Effector memory CD4-positive, alpha-beta T cell (primary cell): ENCODE measurements at places on chromosomes 6 and 20.

DNA sequence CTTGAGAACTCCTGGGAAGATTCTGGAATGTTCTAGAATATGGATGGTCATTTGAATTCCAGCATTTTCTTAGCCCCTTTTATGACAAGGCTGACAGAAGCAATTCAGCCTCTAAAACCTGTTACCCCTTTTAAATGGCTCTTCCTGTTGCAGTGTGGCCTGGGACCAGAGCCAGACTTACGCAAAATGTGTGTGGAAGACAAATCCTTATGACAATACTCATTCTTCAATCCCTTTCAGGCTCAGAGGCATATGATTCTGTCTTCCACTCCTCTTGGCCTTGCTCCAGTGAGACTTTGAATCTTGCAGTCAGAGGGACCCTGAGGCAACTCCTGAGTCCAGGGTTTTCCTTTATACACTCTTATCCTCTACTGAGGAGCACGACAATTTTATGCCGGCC lies 287.0 kb downstream of the CLIC5 start:
- no peak for DNase-seq

- DNase-seq: no peak
Measured at GRCh38 chr6:126377594-126378153, 37.8 kb downstream of the CENPW start.

DNA sequence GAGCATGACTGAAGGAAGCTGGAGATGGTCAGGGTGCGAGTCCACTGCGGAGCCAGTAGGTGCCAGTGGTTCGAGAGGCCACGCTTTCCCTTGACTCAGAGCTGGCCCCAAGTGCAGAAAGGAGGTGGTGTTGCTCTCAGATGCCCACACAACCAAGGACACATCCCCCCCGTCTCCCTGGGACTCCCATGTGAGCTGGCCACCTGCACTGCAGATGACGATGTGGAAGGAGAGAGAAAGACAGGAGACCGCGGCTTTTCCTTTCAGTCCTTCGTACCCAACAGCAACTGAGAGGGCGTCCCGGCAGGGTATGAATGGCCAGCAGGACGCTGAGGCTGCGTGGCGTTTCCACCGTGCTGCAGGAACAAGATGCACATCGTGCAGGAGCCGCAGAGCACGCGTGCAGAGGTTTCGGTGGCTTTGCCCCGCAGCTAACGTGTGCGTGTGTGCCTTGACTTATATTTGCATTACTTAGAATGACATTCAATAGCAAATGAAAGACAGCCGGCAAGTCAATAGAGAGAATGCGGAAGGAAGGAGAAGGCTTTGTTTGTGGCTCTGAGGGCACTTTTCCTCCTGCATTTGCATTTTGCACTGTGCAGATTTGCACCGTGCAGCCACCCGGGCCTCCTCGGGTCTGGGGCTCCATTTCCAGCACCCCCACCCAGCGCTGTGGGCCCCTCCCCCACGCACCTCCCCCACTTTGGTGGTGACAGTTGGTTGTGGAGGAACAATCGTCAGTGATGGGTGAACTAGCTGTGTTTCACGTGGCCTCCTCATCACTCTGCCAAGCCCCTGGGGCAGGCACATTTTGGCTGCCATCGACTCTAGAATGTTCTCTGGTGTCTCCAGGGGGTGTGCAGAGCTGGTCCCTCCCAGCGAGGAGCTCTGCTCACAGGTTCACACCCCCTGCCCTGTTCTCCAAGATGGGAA lies 26.4 kb upstream of the BHLHE23 start:
- no peak for DNase-seq

DNA sequence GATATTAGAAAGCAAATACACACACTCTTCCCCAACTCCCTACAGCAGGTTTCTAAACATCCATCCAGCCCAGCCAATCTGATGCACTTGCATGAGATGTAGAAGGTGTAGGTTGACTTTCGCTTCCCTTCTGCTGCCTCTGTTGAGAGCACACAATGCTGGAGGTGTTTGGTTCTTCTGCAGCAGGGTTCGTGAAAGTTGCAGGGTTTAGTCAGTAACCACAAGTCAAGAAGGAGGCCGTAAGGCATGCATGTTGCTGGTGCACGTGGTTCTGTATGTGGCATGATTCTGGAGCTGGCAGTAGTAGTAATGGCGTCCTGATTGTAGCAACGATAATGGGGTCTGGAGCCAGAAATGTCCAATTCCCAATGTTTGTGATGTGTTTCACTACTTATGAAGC lies 53.0 kb downstream of the DEK start:
- no peak for DNase-seq

GRCh38 chr20:18545566-18545965 lies 21.7 kb upstream of the SMIM26 start:
- DNase-seq: no peak

- no peak for DNase-seq
Measured at GRCh38 chr6:113351173-113351834, 505.8 kb upstream of the MARCKS start.

GRCh38 chr6:16694781-16695578 lies 66.3 kb downstream of the ATXN1 start:
- no peak for DNase-seq

- no peak for DNase-seq
Measured at GRCh38 chr6:107600121-107600520, 110.2 kb downstream of the SOBP start.

GRCh38 chr20:36367907-36368799 lies 62.0 kb downstream of the DLGAP4 start:
- DNase-seq: no peak

DNA sequence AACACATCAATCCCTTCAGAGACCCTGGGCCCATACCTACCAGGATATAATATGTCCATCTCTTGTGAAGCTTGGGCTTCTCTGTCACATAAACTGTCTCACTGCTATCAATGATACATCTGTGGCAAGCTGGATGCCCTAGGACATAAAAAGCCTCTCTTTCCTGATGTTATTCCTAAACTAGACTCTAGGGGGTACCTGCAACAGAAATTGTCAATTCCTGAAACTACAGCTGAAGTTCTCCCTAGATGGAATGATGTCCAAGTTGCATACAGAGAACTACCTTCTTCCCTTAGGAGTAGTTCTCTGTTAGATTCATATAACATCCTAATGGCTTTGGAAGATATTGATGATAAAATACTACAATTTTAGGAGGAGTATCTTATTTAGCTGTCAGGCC lies 35.8 kb downstream of the TBX18 start:
- DNase-seq: no peak

DNA sequence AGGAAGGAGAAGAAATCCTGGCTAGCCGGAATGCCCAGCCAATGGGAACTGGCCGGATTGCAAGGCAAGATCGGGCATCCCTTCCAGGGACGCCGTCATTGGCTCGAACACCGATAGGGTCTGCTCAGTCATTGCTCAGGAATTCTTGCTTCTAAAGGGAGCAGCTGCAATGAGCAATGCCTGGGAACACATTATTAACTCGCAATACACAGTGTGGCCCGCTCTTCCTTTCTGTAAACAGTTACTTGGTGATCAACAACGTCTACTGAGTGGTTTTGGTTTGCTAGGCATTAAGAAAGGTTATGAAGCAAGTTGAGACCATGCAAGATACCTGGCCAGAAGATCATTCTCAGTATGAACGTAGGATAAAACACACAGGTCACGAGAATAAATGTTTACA lies 165.4 kb upstream of the CITED2 start:
- DNase-seq: no peak

DNA sequence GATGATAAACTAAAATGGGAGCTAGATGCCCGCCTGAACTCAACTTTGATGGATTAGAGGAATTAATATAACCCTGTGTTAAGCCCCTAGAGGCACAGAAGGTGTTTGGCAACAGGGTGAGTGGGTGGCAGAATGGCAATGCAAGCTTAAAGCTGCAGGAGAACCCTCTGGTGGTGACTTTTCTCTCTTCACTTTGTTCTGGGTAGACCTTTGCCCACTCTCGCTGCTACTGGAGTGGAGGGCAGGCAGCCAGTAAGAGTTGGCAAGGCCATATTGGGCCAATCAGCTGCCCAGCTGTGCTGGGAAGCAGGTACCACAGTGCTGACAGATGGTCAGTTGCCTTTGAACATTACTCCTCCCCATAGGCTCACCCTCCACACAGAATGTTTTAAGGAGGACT lies 468.2 kb downstream of the MMUT start:
- DNase-seq: no peak

GRCh38 chr6:125945378-125946141 lies 11.0 kb upstream of the HINT3 start:
- no peak for DNase-seq

DNA sequence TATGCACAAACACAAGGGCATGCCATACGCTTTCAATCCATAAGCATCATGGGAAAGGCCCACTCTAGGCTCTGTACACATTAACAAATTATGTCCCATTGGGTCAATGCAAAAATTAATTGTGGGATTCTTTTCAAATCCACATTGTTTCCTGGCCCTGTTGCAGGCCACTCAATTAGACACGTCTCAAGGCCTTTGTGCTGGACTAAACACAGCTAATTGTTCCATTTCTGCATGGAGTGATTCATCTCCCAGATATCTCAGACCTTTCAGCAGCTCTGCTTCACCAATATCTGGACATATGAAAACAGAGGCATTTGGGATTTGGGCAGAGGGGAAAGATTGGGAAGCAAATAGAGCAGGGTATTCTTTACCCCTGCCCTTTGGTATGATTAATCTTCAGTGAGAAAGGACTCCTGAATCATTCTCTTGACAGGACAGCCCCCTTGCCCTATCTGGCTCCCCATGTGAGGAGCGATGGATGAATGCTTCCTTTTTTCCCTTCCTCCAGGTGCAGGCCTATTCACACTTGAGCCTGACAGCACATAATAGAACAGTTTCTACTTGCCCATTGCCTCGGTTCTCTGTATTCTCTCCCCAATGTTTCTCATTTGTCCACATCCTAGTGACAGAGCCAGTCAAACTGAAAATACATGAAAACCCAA lies 547.6 kb downstream of the HAO1 start:
- DNase-seq: no peak

DNA sequence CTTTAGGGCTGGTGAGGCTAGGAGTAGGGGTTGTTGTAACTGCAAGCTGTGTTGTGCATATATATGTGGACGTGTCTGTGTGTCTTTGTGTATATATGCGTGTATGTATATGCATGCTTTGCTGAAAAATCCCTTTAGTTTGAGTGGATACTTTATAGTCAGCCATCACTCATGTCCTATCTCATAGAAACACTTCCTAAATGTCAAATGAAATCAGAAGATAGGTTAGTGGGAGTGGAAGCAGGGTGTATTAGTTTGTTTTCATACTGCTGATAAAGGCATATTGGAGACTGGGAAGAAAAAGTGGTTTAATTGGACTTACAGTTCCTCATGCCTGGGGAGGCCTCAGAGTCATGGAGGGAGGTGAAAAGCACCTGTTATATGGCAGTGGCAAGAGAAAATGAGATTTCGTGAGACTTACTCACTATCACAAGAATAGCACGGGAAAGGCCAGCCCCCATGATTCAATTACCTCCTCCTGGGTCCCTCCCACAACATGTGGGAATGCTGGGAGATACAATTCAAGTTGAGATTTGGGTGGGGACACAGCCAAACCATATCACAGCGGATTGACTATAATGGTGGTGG lies 131.1 kb downstream of the JARID2 start:
- no peak for DNase-seq

DNA sequence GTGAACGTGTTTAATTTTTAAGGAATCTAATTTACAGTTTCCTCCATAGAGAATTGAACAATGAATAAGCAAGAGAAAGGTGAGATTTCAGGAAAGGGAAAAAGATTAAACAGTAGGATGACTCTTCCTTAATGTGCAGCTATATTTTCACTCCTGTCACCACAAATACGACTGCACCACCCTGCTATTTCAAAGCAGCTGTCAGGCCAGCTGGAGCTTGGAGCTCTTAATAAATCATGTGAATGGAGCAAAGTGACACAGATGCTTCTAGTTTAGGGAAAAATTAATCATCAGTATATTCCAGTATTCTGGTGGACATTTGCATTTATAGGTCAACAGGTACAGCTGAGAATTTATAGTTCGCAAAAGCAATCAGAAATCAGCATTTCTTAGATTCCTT lies 56.5 kb upstream of the PKIB start:
- DNase-seq: no peak

- DNase-seq: no peak
Measured at GRCh38 chr6:56689114-56689513, 46.4 kb upstream of the DST start.
